ENCODE measurements at places on chromosomes 12 and 14.

- no peak for DNase-seq
Measured at GRCh38 chr14:99733211-99733539, 49.1 kb downstream of the CYP46A1 start.

DNA sequence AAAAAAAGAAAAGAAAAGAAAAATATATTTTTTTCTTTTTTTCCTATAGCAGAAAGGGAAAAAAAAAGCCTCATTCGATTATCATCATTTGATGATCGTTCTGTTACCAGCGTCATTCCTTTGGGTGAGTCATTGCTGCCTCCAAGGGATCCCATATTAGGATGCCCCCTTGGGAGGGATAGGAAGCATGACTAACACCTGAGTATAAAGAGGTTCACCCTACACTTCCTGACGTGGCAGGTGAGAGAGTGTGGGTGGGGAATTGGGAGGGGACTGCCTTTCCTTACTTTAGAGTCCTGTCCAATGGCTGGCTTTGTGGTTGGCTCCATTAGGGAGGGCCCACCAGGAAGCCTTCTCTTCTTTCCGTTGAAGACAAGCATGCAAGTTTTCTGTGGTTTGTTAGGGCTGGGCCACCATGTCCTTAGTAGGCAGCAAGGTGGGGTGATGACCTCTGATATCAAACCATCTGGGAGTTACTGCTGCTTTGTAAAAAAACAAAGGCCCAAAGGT, 56.1 kb upstream of the FUT8 start:
- peak; percentile 56 for DNase-seq

GRCh38 chr14:43471595-43471994, 1035.5 kb downstream of the FSCB start:
- DNase-seq = no peak

GRCh38 chr14:38197784-38198335, 9.8 kb upstream of the SSTR1 start:
- peak; percentile 54 for DNase-seq

- DNase-seq = no peak
Measured at GRCh38 chr12:120800665-120801064, 75.0 kb downstream of the ACADS start.

- no peak for DNase-seq
Measured at GRCh38 chr14:94145902-94146527, 16.6 kb upstream of the IFI27L2 start.

DNA sequence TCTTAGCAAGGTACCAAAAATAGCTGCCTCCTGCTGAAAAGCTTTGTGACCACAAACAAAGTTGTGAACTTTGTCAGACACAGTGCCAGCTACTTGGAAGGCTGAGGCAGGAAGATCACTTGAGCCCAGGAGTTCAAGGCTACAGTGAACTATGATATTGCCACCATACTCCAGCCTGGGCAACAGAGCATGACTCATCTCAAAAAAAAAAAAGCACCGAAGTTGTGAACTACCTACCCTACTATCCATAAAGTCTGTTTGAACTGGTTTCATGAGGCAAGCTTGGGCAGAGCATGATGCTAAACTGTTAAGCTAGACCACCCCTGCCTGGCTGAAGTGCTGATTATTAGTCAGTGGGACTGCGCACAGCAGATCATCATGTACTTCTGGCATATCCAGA, 75.5 kb downstream of the RAD52 start:
- no peak for DNase-seq

DNA sequence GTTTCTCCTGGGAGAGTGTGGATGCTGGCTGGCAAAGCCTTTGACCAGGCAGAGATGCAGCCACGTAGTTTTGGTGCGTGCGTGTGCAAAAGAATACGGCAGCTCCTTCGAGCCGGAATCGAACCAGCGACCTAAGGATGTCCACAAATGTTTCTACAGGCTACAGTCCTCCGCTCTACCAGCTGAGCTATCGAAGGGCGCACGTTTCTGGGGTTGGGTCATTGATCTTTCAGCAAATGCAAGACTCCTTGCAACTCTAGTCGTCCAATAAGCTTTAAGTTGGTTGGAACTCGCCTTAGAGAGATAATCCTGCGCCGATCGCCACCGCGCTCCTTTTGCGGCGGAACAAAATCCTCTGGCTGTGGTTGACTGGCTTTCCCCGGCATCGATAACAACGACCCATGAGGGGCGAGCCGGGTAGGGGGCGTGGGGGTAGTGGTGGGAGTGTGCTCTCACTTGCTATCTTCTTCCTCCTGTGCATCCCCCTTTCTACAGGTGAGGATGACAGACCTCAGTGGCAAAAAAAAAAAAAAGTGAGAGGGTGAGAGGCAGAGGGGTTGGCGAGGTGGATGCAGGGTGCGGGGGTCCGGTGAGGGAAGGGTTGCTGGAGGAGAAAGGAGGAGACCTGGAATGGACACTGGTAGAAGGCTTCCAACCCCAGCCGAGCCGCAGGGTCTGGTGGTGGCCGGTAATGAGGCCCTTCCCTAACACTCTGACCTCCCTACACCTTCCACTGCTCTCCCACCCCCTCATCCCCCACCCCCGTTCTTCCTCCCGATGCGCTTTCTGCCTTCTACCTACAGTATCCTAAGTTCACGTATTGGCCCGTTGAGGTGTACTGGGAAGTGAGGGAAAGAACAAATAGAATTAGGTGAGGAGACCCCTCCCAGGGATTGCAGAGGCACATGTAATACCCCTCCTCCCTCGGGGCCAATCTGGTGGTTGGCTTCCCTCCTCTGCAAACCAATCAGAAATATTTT, 11.8 kb upstream of the OR6S1 start:
- peak; percentile 23 for DNase-seq

DNA sequence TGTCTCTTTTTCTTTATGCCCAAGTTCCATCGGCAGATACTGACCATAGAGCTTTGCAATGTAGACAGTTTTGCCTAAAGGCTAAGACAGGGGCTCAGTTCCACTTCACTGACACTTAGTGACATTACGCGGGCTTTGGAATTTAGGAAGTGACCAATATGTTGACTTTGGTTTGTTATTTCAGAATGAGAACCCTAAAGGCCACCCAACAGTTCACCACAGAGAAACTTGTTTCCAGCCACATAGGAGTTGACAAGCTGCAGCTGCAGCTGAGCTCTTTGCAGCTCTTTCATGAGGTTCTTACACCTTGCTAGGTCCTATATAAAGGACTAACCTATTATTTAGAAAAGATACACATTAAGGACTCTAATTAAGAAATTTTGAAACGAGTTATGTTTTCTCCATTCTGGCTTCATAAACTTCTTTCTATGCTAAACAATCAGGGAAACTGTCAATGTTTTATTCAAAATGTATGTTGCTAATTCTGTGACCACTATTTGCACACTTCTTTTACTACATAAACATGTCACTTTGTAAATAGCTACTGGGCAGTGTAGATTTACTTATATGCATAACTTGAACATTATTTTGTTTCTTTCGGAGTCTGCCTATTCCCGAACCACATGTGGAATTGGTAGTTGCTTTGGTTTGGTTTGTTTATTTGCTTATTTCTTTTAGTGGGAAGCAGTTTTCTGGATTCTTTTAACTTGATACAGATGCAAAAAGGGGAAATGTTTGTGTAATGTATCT, 18.5 kb upstream of the KLRD1 start:
- no peak for DNase-seq

DNA sequence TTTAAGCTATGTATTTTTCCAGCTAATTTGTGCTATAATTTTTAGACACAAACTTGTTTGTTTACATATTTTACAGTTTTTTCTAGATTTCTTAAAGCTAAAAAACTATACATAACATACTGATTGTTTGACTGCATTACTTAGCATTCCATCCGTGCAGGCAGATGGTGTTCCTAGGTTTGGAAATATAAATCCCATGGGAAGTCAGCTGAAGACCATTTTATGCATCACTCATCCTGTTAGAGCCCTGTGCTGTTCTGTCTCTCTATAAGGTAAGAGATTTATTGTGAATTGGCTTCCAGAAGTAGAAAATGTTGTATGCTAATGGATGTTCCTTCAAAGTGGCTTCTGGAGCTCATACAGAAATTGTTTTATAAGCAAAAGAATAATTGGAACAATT, 31.1 kb downstream of the RMST start:
- DNase-seq = no peak

- DNase-seq = no peak
Measured at GRCh38 chr12:1395421-1395955, 198.9 kb downstream of the FBXL14 start.

- no peak for DNase-seq
Measured at GRCh38 chr12:65461017-65461416, 182.5 kb downstream of the MSRB3 start.

GRCh38 chr12:47561746-47562145, 144.1 kb downstream of the RPAP3 start:
- peak; percentile 22 for DNase-seq

GRCh38 chr14:53640695-53641094, 315.9 kb downstream of the BMP4 start:
- DNase-seq = no peak

DNA sequence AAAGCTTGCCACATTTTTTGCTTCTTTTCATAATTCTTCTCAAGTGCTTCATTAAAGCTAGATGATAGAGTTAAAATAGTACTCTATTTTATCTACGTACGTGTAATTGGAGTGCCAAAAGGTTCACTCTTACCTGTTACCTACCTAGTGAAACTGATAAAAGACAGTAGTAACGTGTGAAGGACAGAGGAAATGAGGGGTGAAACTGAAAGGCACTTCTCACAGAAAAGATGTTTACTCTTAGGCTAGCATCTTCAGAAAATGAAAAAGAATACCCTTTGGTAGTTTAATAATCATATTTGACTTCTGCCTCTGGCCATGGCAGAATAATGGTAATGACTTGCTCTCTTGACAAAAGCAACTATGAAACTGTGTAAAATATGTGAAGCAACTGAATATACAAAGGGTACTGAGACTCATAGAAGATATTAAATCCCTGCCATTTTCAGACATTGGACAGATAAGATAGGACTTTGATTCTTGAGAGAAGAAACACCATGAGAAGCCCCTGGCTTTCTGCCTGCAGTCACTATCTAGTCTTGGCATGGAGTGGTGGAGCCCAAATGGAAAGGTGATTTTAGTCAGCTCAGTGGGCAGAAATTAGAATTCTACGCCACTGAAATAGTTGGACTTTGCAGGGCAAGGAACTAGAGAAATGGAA, 6.3 kb upstream of the EVL start:
- no peak for DNase-seq

DNA sequence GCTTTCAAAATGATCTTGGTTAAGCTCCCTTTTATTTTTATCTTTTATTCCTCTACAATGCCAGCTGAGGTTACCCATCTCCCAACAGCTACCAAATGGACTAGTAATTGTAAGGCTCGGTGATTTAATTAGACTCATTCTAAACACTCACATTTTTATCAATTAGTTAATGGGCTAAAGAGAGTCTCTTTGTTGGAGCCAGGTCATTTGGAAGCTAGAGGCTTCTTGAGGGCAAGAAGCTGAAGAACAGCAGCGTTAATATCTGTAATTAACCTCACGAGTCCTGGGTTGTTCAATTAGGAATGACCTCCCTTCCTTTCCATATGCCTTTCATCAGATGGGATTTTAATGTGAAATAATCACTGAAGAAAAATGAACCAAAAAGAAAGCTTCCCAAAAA, 56.9 kb downstream of the OTX2 start:
- DNase-seq = no peak

- DNase-seq = no peak
Measured at GRCh38 chr14:85041618-85042017, 488.3 kb upstream of the FLRT2 start.

- no peak for DNase-seq
Measured at GRCh38 chr14:23181946-23182345, 1.5 kb downstream of the SLC7A8 start.

DNA sequence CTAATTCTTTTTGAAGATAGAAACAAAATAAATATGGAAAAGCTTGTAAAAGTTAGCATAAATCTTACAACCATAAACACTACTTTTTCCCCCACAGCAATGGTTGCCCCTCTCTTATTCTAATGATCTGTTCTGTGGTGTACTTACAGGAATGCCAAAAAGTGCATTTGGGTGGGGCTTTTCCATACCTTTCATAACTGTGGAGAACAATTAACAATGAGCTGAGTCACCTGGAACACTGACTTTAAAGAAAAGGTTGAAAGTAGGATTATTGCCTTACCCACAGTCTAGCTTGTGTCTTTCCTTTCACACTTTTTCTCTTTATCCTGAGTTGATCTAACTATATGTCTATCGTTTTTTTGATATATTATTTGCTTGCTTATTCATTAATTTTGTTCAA, 86.9 kb downstream of the TPH2 start:
- no peak for DNase-seq

GRCh38 chr12:21774358-21775132, at the start of gene KCNJ8:
KCNJ8 (minus strand) TSS chr12:21774706; CDS start chr12:21773616, 1,090 bp downstream.
- DNase-seq = no peak

DNA sequence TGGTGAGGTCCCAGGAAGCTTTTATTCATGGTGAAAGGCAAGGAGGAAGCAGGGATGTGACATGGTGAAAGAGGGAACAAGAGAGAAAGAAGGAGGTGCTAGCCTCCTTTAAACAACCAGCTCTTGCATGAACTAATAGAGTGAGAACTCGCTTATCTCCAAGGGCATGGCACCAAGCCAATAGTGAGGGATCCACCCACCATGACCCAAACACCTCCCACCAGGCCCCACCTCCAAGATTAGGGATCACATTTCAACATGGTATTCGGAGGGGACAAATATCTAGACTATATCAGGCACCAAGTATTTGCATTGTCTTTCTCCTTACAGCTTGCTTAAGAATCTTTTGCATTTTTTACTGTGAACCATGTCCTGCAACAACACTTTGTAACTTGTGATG, 91.9 kb upstream of the DHRS4 start:
- DNase-seq = no peak

- DNase-seq = no peak
Measured at GRCh38 chr14:65486863-65487262, 74.3 kb downstream of the FUT8 start.

DNA sequence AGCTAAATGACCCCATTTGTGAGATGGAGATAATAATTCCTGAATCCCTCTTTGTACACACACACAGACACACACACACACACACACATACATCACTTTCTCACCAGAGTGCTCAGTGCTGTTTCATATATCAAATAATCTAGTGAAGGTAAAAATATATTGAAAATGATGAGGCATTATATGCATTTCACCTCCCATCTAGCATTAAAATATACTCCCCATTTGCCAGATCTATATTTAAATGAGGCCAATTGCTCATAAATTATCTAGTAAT, 490.7 kb upstream of the FLRT2 start:
- DNase-seq = no peak

DNA sequence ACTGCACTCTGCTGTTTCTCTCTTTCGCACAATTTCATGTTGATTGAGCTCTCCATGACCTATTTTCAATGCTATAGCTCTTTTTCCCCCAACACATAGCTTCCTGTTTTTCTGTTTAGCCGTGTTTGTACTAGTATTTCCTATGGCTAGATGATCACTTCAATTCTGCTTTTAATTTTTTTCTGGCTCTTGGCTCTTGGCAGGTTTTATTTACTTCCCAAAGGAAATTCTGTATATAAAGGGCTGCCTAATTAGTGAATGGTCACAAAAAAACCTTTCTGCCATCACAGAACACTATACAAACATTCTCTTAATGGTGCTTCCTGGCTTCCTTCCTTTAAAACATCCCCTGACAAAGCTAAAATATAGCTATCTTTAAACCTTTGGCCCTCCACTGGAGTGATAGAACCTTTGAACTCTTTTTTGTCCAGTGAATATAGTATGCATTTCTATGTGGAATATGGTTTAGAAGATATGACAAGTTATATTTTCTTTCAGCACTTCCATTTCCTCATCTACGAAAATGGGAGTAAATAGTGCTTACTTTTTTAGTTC, 88.2 kb downstream of the RASSF9 start:
- no peak for DNase-seq

Data from GM04503 (cell line).